ENCODE measurements at places on chromosomes 1 and 21.

- no peak for DNase-seq
These were observed 18.8 kb downstream of the C1orf52 start for GRCh38 chr1:85240643-85241042.

DNA sequence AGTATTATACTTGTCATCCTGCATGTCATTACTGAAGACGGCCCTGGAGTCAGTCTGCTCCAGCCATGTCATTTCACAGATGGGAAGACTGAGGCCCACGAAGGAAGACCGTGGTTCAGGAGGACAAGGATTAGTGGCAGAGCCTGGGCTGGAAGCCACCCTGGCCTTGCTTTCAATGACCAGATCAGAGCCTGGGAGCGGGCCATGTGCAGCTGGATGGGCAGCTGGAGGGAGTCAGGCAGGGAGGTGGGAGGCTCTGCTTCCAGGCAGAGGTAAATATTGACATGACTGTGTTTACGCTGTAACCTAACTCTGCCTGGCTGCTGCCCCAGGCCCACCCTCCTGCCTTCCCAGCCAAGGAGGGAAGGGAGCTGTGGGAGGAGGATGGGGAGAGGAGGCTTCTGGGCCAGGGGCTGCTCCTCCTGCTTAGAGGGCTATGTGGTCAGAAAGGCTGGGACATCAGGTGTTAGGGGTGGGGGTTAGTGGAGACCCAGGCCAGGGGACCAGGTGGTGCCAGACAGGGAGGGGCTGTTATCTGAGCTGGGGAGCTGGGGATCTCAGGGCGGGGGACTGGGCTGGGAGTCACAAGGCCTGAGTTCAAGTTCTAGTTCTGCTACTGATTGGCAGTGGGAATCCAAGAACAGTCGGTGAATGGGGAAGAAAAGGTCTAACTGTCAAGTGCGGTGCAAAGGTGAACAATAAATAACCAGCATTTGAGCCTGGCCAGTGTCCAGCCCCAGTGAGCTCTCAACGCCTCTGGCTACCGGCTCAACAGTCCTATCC lies 48.5 kb upstream of the ECE1 start:
- peak; percentile 69 for DNase-seq

DNA sequence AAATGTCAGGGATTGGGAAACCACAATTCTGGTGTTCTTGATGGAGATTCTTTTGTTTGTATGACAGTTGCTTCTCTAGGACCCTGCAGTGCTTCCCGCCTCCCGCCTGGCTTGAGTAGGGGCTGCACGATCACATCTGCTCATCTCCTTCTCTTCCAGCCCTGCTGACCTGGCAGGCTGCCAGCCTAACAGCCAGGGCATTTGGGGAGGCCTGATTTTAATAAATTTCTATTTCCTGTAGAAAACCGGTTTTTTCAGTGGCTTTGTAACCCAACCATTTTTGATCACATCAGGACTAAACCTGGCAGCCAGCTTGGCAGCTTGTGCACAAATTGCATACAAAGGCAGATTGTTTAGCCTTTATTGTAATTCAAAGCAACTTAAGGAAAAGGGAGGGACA lies 78.9 kb downstream of the UBE2U start:
- DNase-seq: no peak

DNA sequence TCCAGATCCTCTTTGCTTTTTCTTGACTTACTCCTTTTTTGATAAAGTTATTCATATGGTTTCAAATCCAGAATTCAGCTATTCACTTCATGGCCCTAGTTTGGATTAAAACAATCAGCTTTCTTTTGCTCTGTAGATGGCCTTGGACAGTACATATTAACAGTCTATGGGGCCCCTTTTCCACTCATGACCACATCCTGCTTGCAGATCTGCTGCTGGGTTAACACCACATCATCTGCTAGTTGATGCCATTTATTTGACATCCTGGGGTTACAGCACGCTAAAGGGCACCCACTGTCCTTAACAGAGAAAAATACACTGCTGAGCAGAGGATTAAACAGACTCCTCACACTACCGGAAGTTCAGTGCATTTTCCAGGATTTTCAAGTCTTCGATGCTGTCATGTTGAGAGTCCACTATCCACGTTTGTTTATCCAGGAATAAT lies 941 bp upstream of the IFI16 start:
- no peak for DNase-seq

DNA sequence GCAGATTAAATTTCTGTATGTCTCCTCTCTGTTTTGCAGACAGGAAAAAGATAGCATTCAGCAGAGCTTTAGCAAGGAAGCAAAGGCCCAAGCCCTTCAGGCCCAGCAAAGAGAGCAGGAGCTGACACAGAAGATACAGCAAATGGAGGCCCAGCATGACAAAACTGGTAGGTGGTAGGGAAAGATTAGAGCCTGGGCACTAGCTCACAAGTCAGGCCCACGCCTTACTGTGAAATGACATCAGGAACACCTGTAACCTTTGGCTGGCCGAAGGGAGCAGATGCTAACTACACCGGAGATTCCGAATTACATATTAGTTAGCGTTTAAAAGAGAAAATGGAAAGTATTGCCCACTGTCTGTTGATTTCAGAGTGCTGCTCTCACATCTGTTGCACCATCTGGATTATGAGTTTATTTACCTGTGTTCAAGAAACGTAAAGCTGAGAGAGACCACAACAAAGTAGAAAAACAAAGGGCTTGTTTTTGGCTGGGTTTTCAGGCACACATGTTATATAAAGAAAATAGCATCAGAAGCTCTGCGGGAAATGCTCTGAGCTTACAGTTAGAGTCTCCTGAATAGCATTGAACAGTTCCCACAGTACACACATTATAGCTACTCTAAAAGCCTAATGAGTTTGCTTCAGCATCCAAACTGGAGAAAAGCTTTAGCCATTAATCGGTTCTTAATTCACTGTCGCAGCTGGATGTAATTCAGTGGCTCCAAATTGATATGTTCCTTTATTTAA lies 160.0 kb downstream of the SDCCAG8 start:
- peak; percentile 36 for DNase-seq

DNA sequence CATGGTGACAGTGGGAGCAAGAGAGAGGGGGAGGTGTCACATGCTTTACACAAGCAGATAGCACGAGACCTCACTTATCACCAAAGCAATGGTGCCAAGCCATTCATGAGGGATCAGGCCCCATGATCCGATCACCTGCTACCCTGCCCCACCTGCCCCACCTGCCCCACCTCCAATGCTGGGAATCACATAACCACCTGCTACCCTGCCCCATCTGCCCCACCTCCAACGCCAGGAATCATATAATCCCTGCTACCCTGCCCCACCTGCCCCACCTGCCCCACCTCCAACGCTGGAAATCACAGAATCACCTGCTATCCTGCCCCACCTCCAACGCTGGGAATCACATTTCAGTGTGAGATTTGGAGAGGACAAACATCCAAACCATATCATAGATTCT lies 10.6 kb upstream of the AIRE start:
- no peak for DNase-seq

DNA sequence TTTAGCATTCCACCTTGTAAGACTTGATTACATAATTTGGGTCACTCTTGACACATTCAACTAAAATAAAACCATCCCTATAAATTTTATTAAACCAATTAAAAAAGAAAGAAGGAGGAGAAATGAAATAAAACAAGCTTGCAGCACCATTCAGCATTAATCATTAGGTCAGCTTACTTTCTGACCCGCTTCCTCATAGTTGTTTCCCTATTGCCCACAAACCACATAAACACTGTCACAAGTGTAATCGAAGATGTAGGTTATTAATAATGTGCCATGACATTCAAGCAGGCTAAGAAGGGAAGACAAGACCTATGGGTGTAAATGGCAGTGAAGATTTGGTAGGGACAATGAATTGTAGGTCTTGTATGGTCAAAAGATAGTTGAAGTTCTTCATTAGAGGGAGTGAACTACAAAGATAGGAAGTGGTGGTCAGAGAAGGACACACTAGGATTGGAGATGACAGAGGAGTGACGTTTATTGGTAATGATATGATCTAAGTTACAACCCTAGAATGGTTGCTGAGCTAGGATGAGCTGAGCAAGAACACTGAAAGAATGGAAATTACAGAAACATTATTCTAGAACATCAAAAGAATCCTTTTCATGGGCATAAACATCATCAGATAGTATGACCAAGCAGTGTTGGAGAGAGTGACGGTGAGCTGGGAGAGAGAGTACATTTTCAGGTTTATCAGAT lies 231.5 kb downstream of the KCNT2 start:
- DNase-seq: no peak

DNA sequence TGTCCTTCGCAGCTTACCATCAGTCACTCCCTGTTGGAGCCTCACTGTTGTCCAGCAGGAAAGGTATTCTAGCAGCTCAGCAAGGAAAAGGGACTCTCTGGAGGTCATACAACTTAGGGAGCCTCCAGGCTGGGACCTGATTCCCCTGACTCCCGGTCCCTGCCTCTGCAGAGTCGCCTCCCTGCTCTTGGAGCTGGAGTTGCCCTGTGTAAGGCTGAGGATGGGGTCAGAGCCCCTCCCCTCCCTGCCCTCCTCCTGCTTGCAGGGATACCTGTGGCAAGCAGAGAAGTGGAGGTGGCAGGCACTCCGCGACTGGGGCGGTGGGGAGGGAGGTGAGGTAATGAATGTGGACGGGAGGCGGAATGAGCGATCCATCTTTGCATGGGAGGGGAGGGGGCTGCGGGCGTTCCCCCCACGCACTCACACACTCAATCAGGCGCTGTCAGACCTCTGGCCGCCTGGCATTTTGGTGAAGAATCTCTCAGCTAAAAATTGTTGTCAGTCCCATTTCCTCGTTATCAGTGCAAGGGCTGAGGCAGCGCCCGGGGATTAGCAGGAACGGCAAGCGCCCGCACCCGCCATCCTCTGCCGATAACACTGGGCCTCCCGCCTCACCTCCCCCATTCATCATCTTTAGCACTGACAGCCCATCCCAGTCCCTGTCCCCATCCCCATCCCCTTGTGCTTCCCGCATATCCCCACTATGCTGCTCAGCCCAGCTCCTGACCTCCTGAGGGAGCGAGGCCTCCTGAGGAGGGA lies 64.3 kb downstream of the TMEM53 start:
- no peak for DNase-seq

DNA sequence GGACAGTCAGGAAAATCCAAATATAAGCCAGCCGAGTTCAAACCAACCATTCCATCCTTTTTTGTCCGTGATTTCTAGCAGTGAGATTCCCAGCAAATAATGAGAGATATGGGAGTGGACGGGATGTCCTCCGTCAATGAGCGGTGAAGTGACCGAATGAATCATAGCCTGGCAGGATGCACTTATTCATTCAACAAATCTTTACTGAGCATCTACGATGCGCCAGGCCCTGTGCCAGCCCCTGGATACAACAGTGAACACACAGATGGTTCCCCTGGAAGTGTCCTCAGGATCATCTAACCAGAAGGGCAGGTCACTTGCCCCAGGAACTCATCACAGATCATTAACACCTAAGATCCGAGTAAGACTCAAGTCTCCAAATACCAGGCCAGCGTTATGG lies 8.2 kb upstream of the PLEKHA6 start:
- no peak for DNase-seq

DNA sequence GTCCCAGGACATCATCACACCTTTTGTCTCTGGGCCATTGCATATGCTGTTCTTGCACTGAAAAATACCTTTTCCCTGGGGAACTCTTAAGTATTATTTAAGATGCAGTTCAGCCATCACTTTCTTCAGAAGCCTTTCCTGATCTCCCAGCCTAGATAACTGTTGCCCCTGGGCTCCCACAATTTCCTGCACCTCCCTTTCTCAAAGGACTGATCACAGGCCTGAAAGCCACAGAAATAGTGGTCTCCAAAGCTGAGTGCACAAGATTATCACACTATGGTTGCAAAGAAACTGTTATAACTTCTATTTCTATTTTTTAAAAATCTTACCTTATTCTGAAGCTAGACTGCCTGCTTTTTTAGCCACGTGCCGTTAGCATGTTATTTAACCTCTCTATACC lies 2.8 kb upstream of the ZSCAN20 start:
- no peak for DNase-seq

DNA sequence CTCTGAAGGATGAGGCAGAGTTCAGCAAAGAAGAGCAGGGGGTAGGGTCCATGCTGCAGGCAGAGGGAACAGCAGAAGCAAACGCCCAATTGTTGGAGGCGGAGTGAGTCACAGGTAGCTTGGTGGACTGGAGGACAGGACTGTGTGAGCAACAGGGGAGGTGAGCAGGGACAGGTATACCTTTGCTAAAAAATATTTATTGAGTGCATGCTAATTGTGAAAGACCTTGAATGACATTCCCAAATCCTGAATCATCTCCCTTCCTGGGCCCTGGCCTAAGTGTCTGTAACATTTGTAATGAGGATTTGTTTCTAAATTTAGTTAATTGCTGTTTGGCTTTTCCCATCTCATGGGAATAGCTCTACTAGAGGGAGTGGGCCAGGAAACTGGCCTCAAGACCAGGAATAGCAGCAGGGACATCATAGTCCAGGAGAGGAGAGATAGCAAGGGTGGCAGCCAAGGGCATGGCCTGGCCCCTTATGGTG lies 123.7 kb downstream of the FOXD2 start:
- DNase-seq: no peak

DNA sequence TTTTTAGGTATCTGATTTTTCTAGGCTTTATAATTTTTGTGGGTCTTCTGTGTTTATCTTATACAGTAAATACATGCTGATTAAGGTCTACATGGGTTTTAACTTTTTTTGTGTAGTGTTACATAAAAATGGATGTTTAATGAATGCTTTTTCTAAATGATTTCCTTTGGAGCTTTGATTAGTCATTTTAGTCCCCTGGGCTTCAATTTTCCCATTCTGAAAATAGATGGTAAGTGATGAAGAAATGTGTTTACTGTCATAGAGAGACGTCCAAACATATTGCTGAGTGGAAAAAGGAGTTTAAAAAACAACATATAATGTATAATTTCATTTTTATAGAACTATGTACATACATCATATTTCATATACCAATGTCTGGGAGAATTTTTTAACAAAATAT lies 140.9 kb upstream of the HMCN1 start:
- DNase-seq: no peak

DNA sequence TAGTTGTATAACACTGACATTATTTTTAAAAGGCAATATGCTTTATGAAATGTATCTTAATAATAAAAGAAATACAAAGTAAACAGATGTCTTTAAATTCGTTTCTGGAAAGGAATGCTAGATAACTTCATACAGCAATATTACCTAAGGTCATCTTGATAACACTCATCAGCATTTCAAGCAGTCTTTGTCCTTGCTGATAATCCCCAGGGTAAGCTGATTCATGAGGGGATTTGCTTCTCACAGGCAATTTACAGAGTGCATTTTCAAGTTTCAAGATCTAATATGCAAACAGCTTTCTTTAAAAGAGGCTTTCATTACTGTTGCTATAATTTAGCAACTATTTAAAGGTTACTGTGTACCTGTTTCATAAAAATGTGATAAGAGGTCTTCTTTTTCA lies 75.2 kb upstream of the NEK2 start:
- no peak for DNase-seq
